Metanephros (tissue), 2 donors: ENCODE measurements at places on chromosomes 16 and 17. TPM values are rescaled to one million over a fixed set of nuclear protein-coding genes. Genes with fewer than 3 reads are reported as not detected.

The NPIPA3 gene
- 1.1 TPM for total RNA-seq

The TMEM11 gene
- total RNA-seq: 20.3 TPM

The ADAMTS18 gene
- total RNA-seq: 17.3 TPM

The RASL10B gene
- 8.5 TPM for total RNA-seq

The NPIPA2 gene
- not detected for total RNA-seq

The PRSS8 gene
- 30.2 TPM for total RNA-seq

The TEKT1 gene
- 0.70 TPM for total RNA-seq

The C17orf67 gene
- 1.8 TPM for total RNA-seq

The TNFRSF17 gene
- total RNA-seq: not detected

The NPW gene
- 7.0 TPM for total RNA-seq

The PLEKHG4 gene
- total RNA-seq: 41.7 TPM

The TLCD3B gene
- total RNA-seq: 1.5 TPM

The UBB gene
- total RNA-seq: 2,137 TPM

The SMARCE1 gene
- 103 TPM for total RNA-seq

The NPIPB13 gene
- 4.5 TPM for total RNA-seq

The SPATA32 gene
- 0.12 TPM for total RNA-seq

The BMERB1 gene
- total RNA-seq: 27.4 TPM

The SDR42E1 gene
- 8.9 TPM for total RNA-seq

The ASGR2 gene
- 2.2 TPM for total RNA-seq

The HSD3B7 gene
- 11.3 TPM for total RNA-seq

The GSDMA gene
- not detected for total RNA-seq

The TNFSF13 gene
- total RNA-seq: 10.2 TPM

The SLC2A4 gene
- 19.6 TPM for total RNA-seq

The HSPB9 gene
- total RNA-seq: 0.23 TPM

The CLEC16A gene
- total RNA-seq: 30.5 TPM

The C16orf96 gene
- total RNA-seq: 0.12 TPM

The CFAP97D1 gene
- total RNA-seq: not detected

The TOM1L1 gene
- 62.2 TPM for total RNA-seq

The CCDC47 gene
- total RNA-seq: 44.5 TPM

The STH gene
- 0.58 TPM for total RNA-seq

The PDP2 gene
- 13.1 TPM for total RNA-seq

The ABI3 gene
- 5.5 TPM for total RNA-seq

The PLA2G10 gene
- total RNA-seq: not detected

The VAT1L gene
- 2.5 TPM for total RNA-seq

The SLC38A8 gene
- not detected for total RNA-seq

The ARL4D gene
- 20.8 TPM for total RNA-seq

The MYH3 gene
- 802 TPM for total RNA-seq

The SLFN12L gene
- 0.58 TPM for total RNA-seq

The CHST6 gene
- total RNA-seq: 1.1 TPM

The G6PC1 gene
- 6.0 TPM for total RNA-seq

The GRAPL gene
- 3.0 TPM for total RNA-seq

The ARHGDIA gene
- total RNA-seq: 113 TPM

The ST6GALNAC1 gene
- total RNA-seq: 0.12 TPM

The ARL5C gene
- total RNA-seq: not detected

The MAP2K3 gene
- total RNA-seq: 23.7 TPM

The APOBR gene
- total RNA-seq: 3.3 TPM

The ZMYND15 gene
- total RNA-seq: 0.99 TPM

The SOCS1 gene
- 25.8 TPM for total RNA-seq

The HAP1 gene
- 0.64 TPM for total RNA-seq

The HOXB5 gene
- total RNA-seq: 3.7 TPM

The BOLA2 gene
- 9.0 TPM for total RNA-seq
